ENCODE measurements at places on chromosomes 1 and 21.

- no peak for DNase-seq
Observed at GRCh38 chr1:202069662-202070061, 53.1 kb upstream of the GPR37L1 start.

- no peak for DNase-seq
Observed at GRCh38 chr1:200471739-200472138, 61.9 kb upstream of the ZNF281 start.

GRCh38 chr1:191707288-191707687, 451.0 kb upstream of the RGS18 start:
- DNase-seq = peak; percentile 8

GRCh38 chr1:73832276-73833181, 365.4 kb downstream of the LRRIQ3 start:
- DNase-seq = no peak

- no peak for DNase-seq
Observed at GRCh38 chr1:240993004-240993403, 364.0 kb downstream of the RGS7 start.

- DNase-seq = no peak
Observed at GRCh38 chr1:89259283-89259971, 13.2 kb downstream of the GBP5 start.

DNA sequence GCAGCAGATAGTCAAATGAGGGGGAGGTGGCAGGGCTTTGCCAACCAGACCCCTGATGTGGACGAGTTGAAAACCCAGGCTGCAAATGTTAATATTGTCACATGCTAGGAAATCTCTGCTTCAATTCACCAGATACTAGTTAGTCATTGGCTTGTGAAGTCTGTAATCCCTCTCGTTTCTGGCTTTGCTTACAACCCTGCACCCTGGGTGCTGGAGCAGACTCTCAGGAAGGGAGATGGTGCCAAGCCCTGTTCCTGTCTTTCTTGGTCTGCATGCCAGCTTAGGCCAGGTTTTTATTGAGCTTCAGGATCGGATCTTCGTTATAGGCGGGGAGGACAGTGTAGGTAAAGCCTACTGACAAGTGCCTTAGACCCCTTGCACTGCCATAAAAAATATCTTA, 53.3 kb downstream of the MDM4 start:
- no peak for DNase-seq

- peak; percentile 11 for DNase-seq
Observed at GRCh38 chr1:24955161-24955560, 25.1 kb upstream of the RUNX3 start.

- DNase-seq = peak; percentile 21
Observed at GRCh38 chr1:203172184-203173010, 3.2 kb downstream of the MYBPH start.

DNA sequence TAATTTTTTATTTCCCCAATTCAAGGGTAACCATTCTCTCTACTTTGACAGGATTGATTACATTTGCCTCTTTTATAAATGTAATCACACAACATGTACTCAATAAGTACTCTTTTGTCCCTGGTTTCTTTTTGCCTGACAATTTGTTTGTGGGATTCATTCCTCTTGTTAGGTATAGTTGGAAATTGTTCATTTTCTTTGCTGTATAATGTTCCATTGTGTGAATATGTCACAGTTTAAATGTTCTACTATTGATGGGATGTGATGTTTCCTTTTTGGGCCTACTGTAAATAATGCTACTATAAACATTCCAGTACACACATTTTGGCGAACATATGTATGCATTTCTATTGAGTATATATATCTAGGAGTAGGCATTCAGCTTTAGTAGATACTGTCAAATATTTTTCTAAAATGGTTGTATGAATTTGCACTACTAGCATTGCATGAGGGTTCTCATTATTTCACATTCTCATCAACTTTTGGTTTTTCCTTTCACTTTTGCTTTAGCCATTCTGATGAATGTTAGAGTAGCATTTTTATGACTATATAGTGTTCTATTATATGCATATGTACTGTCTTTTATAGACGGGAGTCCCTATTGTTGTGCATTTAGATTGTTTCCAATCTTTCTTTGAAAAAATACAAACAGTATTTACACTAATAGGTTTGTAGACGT, 35.0 kb upstream of the PRKACB start:
- DNase-seq = no peak

- no peak for DNase-seq
Observed at GRCh38 chr1:66642992-66643391, 109.0 kb downstream of the SGIP1 start.

DNA sequence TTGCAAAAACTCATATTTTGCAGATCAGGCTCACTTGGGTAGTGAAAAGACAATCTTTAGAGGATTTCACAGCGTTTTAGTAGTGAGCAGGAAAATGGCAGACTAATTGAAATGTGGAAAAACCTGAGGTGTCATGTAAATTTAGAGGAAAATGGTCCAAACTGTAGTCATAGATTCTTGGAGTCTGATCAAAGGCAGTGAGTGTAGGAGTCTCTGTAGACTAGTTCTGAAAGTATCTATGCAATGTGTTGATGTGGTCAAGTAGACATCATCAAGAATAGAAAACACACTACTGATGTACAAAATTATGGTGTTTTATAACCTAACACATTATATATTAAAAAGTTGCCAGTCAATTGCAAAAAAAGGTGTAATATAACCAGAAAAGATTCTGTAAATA, 143.2 kb upstream of the C1orf105 start:
- no peak for DNase-seq

- DNase-seq = no peak
Observed at GRCh38 chr1:91827087-91827458, 58.9 kb downstream of the TGFBR3 start.

DNA sequence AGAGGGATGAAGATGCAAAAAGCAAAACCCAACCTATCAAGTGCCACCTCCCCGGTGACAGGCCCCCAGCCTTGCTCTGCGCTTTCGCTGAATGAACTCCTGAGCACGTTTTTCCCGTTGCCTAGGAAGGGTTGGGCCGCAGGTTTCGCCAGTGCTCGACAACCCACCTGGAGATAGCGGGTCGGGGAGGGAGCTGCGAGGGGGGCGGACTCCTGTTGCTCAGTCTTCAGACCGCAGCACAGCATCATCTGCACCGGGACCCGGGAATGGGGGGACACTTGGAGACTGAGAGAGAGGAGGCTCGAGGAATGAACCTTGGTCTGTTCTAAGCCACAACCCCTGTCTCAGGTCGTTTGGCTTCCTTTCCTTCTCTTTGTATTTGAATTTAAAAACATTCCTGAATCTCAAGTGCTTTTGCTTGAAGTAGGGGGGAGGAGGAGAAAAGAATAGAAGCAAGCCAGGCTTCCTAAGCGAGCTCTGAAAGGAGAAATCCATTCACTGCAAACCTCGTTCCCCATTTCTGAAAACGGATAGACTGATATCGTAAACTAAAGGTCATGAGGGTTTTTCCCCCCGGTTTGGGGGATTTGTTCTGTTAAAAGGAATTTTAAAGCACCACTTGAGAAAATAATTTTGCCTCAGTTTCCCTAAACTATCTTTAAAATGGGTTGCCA, 1.2 kb downstream of the AK5 start:
- no peak for DNase-seq

GRCh38 chr1:224675590-224675989, 59.5 kb downstream of the CNIH3 start:
- no peak for DNase-seq

GRCh38 chr1:14794136-14794768, 195.8 kb downstream of the KAZN start:
- DNase-seq = no peak

DNA sequence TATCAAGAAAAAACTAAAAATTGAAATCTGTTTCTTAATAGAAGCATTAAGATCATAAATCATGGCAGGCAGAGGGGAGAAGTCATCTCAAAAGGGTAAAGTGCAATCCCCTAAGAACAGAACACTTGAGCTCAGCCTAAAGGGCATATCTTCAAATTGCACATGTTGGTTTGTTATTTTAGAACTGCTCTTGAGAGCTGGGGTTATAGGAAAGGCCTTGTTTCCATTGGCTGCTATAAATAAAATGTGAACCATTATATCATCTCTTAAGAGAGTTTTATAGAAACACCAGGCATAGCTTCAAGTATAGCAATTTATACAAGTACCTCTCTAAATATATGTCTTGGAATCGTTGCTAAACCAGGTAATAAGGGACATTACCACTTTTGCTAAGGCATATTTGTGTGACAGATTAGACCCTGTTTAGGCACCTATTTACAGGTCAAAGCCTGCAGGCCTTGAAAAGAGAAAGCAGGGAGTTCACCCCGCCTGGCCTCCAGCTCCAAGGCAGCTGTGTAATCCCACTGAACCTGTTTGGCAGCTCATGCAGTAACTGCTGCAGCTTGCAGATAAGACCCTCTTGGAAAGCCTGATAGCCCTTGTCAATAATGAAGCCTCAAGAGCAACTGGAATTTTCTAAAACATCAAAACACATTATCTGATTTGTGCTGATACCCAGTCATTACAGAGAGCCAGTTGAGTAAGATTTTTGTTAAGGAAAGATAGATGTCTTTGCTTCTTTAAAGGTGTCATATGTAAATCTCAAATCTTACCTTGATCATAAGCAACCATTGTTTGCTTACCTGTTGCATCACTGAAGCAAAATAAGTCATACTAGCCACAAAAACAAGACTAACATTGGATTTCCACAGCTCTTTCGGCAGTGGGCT, 24.2 kb upstream of the SYDE2 start:
- no peak for DNase-seq

DNA sequence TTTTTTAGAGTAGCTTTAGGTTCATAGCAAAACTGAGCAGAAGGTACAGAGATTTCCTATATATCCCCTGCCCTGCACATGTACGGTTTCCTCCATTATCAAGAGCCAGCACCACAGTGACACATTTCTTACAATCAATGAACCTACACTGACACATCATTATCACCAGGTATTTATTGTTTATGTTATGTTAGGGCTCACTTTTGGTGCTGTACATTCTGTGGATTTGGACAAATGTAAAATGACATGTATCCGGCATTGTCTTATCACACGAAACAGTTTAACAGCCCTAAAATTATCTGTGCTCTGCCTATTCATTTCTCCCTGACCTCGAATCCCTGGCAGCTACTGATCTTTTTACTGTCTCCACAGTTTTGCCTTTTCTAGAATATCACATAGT, 93.7 kb upstream of the DPH5 start:
- DNase-seq = no peak

DNA sequence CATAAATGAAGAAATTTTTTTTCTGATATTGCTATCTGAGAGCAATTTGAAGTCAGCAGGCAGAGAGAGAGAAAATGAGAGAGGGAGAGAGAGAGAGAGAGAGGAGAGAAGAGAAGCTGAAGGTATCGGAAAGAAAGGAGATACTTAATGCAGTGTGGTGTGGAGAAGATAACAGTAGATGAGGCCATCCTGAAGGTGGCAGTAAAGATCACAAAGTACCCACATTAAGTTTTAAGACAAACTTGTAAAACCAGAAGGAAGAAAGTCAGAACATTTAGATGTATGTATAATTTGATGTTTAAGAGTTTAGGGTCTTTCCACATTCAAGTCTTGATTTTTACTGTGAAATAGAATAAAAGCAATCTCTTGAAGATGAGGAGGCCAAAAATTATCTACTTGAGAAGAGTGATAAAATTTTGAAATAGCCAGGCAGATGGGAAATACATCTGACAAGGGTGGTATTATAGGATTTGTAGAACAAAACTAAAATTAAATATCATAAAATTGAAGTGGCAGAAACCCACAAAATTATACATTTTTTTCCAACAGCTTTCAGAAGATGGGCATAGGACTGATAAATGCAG, 1753.4 kb downstream of the MRPL39 start:
- peak; percentile 7 for DNase-seq

DNA sequence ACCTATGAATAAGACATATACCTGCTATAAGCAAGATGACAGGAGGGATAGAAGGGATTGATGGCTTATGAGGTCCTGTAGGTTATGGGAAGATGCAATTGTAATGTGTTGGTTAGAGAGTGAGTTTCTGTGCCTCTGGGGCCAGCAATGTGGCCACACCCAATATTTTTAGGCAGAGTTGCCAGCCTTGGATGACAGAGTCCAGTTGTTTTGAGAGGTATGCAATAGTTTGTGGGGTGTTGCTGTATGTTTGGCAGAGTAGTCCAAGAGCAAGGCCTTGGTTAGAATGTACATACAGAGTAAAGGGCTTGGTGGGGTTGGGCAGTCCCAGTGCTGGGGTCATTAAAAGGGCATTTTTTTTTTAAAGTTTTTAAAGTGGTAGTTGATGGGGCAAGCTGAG, 36.6 kb upstream of the PLA2G5 start:
- no peak for DNase-seq

DNA sequence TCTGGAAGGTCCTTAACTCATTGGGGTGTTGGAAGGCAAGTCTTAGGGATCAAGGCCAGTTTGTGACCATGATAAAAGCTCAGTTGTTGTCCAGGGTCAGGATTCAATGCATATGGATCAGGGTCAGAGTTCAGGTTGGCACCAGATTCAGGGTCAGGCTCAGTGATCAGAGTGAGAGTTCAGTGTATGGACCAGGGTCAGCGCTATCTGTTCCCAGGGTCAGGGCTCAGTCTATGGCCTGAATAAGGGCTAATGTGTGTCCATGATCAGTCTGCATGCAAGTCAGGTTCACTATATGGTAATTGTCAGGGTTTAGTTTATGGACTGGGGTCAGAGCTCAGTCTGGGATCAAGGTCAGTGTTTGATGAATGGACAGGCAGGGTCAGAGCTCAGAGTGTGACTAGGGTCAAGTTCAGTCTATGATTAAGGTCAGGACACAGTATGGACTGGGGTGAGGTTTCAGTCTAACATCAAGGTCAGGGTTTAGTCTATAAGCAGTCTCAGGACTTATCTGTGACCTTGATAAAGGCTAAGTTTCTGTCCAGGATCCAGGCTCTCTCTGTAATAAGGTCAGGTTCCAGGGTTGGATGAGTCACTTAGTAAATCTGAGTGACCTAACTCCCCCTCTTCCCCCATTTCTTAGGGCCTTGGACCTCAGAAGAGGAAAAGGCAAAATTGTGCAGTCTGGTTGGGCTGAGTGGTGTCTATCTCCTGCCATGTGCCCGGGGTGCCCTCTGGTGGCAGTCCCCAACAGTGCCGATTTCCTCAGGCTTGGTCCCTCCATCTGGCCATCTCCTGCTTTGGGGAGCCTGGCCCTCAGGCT, 23.8 kb downstream of the KNCN start:
- DNase-seq = no peak

- no peak for DNase-seq
Observed at GRCh38 chr1:24786191-24786590, 40.9 kb downstream of the CLIC4 start.

- peak; percentile 10 for DNase-seq
Observed at GRCh38 chr1:211684791-211685190, 9.4 kb upstream of the NEK2 start.

- DNase-seq = no peak
Observed at GRCh38 chr1:24636661-24637357, 6.3 kb upstream of the SRRM1 start.

- DNase-seq = peak; percentile 30
Observed at GRCh38 chr1:240414237-240414636, 197.7 kb downstream of the GREM2 start.

- DNase-seq = no peak
Observed at GRCh38 chr1:10834770-10835412, 38.4 kb upstream of the CASZ1 start.

- no peak for DNase-seq
Observed at GRCh38 chr1:52679048-52679447, 19.1 kb downstream of the COA7 start.

- DNase-seq = no peak
Observed at GRCh38 chr1:228270032-228270431, 62.2 kb downstream of the OBSCN start.

- no peak for DNase-seq
Observed at GRCh38 chr1:190880352-190880751, 402.7 kb upstream of the BRINP3 start.

All from AG04450 (cell line).